Activated CD4-positive, alpha-beta T cell treated with anti-CD3 and anti-CD28 coated beads for 48 hours (primary cell): ENCODE measurements at places on chromosomes 6 and 20.
A peak's percentile ranks its signal among the peaks of the same experiment; 100 is the strongest.

GRCh38 chr6:30219244-30219643 is 6.0 kb upstream of the TRIM26 start:
- peak; percentile 54 for DNase-seq

- no peak for DNase-seq
Measured at GRCh38 chr6:133467982-133468380, 226.8 kb downstream of the EYA4 start.

- DNase-seq: no peak
Measured at GRCh38 chr6:137944793-137945498, 77.9 kb downstream of the TNFAIP3 start.

DNA sequence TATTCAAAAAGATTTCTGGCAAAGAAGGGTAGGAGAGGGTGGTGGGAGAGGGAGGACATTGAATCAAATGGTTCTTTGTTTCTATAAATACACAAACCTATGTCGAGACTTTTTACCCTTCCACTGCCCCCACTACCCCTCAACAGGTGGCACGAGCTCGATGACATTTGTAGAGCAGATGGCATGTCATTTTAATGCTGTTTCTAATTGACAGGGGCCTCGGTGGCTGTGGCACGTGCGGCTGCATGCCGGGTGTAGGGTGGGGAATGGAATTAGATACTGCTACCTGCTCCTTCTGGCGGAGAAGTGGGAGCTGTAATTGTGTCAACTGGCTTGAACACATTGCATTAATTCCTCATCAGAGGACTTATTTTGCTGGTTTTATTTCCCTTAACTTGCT is 29.1 kb upstream of the SASH1 start:
- DNase-seq: no peak

DNA sequence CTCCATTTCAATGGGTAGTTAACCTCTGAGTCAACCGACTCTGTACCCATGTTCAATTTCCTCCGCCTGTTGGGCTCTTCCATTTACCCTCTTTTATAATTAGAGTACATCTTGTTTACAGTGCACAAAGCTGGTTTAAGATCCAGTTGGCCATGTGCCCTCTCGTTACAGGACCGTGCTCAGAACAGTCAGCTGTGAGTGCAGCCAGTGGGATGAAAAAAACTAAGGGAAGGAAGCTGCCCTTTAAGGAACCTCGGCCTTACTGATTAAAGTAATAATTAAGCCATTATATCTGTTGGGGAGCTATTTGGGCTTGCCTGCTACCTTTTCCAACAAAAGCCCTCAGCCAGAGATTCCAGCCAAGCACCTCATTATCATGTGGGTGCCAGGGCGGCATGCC is 68.8 kb downstream of the TMEM170B start:
- DNase-seq: no peak

- no peak for DNase-seq
Measured at GRCh38 chr6:150967910-150968309, 102.4 kb downstream of the MTHFD1L start.

DNA sequence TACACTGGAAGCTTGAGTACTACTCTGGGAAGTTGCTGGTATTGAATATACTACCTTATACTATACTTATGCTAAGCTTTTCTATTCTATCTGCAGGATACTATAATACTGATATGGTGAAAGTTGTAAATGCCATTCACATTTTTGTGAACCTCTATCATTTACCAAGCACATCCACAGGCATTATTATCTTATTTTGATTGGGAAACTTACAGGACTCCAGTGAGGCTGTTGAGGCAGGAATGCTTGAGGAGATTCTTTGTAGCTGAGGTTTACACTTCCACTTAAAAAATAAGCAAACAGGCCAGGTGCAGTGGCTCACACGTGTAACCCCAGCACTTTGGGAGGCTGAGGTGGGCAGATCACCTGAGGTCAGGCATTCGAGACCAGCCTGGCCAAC is 442.9 kb downstream of the QKI start:
- DNase-seq: no peak

- no peak for DNase-seq
Measured at GRCh38 chr6:138563231-138563630, 63.9 kb upstream of the NHSL1 start.

DNA sequence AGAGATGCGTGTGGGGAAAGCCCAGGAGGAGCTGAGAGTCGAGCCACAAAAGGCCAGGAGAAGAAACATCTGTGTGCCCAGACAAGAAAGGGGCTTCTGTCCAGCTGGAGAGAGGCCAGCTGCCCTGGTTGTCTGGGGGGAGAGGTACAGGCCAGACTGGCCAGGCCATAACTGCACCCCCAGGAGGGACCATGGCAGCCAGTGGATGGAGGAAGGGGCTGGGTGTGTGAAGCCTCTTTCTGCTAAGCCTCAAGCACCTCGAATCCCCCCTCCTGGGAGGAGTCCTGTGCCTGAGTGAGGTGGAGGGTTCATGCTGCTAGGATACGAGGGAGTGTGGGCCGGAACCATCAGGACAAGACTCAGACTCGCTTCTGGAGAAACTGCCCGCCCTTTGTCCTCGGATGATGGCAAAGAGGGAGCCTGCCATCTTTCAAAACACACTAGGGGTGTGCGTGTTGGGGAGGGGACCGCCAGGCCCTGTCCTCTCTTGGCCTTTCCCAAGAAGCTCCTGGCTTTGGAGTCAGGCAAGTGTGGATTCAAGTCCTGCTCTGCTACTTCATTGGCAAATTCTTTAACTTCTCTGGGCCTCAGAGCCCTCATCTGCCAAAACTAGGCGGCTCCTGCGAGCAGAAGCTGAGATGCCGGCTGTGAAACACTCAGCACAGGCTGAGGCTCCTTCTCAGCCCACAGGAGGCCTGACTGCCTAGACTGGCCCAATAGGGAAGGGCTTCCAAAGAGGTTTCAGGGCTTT is 90.3 kb downstream of the ASXL1 start:
- DNase-seq: no peak

DNA sequence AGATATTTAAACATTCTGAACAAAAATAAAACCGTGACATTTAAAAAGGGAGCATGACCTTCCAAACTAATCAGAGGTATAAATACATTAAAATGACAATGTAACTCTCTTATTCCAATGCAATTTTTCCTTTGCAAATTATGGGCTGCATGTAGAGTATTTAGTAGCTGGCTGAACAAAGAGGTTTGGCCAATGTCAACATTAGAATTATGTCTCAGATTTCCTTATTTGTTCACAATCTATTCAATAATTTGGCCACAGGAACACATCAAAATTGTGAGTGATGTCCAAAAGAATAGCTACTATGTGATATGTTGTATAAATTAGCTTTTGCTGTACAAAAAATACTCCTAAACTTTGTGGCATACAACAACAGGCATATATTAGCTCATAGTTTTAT is 580.0 kb upstream of the MARCKS start:
- DNase-seq: no peak

DNA sequence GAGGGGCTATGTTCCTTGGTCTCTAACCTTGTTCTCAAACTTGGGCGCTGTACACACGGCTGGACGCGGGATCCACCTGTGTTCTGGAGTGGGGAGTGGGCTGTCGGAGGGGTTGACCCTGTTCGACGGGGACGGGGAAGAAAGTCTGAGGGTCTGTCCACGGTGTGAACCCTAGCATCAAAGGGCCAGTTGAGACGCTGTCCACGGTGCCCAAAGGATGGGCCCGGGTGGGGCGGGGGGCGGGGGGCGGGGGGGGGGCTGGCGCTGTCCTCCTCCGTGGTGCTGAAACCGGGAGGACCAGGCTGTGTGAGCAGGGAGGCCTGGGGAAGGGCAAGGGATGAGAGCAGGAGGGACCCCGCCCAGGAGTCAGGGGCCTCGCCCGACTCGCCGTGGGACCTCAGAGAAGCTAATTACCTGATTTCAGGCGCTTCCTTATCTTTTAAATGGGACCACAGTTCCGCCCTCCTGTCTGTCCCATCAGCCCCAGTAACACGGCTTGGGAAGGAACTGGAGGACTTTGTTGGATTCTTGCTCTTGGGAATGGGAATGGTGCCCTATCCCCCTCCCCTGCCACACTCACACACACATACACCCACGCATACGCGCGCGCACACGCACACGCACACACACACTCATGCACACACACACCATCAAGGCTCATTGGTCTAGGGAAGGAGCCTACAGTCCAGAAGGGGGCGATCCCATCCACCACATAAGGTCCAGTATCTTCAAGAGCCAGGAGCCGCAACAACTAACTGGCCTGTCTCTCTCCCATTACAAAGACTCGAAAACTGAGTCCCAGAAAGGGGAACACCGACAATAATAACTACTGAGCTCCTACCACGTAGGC is 1.0 kb upstream of the VSTM2L start:
- peak; percentile 41 for DNase-seq
